8988T (cell line): ENCODE measurements at places on chromosomes 1 and 21.

GRCh38 chr1:199522936-199523335 lies 504.6 kb upstream of the NR5A2 start:
- DNase-seq = no peak

DNA sequence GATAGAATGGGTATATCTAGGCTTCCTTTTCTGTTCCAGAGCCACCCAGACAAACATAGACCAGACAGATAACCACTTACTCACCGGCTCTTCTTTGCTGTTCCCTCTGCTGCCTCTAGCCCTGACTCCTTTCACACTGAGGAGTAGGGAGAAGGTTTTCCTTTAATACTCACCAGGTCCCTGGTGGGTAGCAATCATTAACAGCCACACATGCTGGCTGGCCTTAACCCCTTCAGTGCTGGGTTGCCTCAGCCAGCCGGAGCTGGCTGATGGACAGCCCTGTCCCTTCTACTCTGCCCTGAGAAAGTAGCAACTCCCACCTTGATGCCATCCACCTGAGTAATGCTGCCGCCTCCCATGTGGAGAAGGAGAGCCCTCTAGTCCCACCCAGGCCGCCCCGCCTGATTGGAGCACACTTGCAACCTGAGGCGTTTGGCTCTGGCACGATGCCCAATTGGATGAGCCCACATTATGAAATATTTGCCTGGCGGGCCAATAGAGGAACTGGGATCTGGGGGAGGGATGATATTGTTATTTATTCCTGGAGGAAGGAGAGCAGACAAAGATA lies 71.6 kb downstream of the PLEKHA6 start:
- no peak for DNase-seq

GRCh38 chr1:185420588-185421081 lies 103.6 kb upstream of the IVNS1ABP start:
- DNase-seq = no peak

DNA sequence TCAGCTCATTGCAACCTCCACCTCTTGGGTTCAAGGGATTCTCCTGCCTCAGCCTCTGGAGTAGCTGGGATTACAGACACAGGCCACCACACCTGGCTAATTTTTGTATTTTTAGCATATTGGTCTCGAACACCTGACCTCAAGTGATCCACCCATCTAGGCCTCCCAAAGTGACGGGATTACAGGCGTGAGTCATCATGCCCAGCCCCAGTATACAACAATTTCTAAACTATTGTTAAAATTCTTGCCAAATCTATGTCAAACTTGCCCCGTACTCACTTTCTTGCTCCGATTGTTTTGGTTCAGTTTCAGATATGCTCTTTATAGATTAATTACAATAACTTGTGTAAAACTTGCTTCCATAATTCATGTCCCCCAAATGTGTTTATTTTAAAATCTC lies 4.1 kb downstream of the RGS18 start:
- no peak for DNase-seq

GRCh38 chr1:15870421-15870820 lies 22.9 kb downstream of the SPEN start:
- no peak for DNase-seq

GRCh38 chr1:93537924-93538323 lies 90.0 kb downstream of the FNBP1L start:
- no peak for DNase-seq

DNA sequence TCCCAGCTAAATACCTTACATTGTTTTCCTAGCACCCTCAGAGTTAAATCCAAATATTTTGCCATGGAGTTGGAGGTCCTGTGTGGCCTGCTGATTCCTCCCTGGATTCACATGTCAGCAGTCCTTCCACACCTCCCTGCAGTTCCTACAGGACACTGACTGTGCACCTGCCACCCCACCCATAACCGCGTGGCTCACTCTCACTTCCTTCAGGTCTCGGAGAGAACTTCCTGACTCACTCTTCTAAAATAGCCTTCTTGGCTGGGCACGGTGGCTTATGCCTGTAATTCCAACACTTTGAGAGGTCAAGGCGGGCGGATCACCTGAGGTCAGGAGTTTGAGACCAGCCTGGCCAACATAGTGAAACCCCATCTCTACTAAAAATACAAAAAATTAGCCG lies 8.4 kb upstream of the CAMTA1 start:
- DNase-seq = no peak

DNA sequence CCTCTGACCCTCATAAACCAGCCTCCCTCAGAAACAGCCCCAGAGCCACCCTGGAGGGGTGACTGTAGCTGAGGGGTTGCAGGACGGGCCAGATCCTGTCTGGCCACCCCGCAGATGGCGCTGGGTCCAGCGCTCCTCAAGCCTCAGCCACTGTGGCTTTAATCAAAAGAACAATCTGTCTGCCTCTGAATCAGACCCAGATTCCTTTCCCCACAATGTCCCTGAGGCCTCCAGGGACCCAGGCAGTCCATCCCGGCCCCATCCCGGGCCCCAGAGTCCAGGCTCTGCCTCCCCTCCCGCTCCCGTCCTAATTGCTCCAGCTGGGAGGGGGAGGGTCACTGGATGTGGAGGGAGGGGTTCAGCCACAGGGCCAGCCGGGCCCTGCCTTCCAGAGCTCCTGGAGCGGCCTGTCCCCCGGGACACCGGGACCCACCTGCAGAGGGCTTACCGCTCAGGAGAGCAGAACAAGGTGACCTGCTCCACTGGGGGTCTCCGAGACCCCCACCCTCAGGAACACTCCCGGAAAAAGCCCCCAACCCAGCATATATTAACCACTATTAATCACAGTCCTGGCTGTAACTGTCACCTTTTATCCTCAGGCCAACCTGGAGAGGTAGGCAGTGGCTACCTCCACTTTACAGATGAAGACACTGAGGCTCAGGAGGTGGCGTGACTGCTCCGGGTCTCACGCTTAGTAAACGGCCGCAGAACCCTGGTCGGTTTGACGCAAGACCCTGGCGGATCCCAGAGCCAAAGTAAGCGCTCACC lies 836 bp upstream of the FBLIM1 start:
- DNase-seq = no peak

DNA sequence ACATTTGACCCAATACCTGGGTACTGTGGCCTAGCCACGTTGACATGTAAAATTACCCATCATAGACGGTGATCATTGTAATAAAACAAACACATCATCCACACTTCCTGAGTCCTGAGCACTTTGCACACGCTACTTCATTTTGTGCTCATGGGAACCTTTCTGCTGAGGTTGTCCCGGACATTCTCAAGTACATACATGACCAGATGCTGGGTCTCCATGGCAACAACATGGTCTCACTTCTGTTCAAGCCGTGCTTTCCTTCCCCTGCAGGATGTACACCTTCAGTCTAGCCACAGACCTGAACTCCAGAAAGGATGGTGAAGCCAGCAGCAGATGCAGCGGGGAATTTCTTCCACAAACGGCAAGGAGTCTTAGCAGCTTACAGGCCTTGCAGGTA lies 22.7 kb downstream of the UBASH3A start:
- DNase-seq = no peak

- DNase-seq = no peak
Observed at GRCh38 chr1:197464044-197464443, 196.0 kb downstream of the CRB1 start.

GRCh38 chr1:181640956-181641355 lies 157.6 kb downstream of the CACNA1E start:
- no peak for DNase-seq

DNA sequence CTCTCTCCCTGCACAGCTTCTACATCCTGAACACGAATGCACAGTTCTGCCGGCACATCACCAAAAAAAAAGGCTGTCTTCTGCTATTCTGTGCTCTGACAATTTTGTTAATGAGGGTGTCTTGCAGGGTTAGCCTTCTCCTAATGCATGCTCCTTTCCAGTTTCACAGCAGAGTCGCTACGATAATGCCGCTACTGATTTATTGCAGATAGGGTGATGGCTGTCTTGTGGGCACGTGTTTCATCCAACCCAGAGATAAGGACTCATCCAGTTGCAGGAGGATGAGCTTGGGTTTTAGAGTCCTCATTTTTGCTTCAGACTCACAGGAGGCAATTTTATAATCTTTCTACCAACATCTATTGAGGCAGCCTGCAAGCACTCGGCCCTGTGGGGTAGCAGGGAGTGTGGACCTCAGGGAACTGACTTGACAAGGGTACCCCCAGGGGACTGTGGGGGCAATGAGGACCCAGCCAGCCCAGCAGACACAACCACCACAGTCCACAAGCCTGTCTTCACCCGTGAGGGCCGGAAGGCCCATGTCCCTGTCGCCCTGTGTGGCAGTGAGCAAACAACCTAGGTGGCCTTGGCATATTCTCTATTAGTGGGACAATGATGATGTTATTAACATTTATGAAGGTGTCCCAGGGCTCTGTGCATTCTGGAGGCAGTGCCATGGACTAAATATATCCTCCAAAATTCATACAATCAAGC lies 15.4 kb upstream of the UTS2 start:
- no peak for DNase-seq

DNA sequence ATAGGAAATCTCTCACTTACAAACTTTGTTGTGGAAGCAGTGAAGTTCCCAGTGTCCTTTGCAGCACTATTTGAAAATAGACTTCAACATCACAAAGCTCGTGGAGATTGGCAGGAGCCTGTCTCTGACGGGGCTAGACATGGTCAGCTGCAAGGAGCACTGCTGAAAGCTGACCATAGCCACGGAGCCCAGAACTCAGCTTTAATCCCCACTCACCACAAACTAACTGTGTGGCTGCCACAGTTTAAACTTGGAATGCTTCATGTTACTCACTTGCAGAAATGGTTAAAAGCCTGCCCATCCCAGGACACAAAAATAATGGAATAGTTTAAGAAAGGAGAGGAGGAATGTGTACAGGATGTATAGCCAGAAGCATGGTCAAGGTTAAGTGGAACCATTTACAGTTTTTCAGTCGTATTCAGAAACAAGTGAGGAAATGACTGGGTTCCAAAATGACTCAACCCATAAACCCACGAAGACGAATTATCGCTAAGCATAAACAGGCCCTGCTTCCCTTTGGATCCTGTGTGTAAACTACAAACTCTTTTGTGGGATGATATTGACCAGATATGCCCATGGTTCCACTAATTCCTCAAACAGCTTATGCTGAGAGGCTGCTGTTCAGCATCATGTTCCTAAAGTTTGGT lies 18.2 kb downstream of the DNALI1 start:
- no peak for DNase-seq

DNA sequence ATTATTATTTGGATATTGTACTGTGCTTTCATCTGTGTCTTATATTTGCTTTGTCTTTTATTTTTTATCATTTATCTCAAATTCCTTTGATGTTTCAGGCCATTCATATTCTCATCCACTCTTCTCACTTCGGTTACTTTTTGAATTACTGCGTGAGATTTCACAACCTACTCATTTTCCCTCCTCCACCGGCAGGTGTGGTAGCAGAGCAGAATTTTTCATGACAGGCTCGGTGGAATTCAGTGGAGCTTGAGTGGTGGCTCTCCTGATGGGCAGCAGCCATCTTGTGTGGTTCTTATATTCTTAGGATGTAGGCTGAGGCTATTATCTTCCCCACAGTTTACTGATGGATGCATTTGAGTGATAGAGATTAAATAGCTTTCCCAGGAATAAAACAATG lies 92.3 kb upstream of the IVNS1ABP start:
- no peak for DNase-seq
